ENCODE measurements at places on chromosomes 5 and 9.

DNA sequence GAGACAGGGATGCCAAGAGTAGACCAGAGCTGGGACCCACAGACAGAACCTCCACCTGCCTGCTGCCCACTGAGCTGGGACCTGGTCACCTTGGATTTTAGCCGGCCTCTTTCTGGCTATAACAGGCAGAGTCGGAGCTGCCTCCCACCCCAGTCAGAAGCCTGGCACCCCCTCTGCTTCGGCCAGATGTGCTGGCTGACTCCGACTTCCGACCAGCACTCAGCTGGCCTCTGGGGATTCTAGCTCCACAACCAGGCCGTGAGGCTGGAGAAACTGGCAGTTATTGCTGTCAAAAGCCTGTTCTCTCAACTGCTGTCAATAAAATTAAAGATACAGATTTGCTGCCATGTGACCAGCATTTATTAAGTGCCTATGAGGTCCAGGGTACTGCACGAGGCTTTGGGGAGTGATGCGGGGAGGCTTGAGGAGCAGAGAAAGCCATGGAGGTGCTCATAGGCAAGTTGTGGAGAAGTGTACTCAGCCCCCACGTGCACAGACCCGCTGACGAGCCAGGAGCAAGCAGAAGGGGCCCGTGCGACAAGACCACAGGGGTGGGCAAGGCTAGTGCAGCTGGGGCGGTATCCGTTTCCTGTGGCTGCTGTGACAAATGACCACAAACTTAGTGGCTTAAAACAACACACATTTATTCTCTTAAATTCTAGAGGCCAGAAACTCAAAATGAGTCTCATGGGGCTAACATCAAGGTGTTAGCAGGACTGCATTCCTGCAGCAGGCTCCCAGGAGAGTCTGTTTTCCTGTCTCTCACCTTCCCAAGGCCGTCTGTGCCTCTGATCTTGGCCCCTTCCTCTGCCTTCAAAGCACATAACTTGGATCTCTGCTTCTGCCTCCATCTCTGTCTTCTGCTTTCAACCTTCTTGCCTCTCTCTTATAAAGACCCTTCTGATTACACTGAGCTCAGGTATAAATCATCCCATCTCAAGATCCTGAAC lies 13.1 kb downstream of the GFI1B start:
- no peak for DNase-seq

- peak; percentile 47 for DNase-seq
These were observed 71.3 kb downstream of the TMC1 start for GRCh38 chr9:72592502-72593403.

DNA sequence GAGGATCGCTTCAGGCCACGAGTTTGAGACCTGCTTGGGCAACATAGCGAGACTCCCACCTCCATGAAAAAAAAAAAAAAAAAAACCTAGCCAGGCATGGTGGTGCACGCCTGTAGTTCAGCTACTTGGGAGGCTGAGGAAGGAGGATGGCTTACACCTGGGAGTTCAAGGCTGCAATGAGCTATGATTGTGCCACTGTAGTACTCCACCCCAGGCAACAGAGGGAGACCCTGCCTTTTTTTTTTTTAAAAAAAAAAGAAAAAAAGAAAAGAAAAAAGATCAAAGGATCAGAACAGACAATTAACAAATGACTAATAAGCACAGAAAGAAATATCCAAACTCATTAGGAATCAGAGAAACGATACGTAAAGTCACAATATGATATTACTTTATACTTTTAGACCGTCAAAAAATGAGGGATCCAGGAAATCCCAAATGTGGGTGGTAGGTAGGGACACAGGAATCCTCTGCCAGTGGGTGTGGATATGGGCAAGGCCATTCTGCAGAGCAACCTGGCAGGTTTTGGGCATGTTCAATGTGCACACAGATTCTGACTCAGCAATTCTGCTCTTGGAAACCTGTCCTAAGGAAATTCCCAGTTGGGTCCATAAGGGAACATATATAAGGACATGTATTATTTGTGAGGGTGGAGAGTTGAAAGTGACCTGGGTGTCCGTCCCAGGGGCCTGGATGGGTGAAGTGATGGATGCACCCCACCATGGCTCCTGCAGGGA lies 144.7 kb upstream of the TBC1D2 start:
- DNase-seq, result no peak

DNA sequence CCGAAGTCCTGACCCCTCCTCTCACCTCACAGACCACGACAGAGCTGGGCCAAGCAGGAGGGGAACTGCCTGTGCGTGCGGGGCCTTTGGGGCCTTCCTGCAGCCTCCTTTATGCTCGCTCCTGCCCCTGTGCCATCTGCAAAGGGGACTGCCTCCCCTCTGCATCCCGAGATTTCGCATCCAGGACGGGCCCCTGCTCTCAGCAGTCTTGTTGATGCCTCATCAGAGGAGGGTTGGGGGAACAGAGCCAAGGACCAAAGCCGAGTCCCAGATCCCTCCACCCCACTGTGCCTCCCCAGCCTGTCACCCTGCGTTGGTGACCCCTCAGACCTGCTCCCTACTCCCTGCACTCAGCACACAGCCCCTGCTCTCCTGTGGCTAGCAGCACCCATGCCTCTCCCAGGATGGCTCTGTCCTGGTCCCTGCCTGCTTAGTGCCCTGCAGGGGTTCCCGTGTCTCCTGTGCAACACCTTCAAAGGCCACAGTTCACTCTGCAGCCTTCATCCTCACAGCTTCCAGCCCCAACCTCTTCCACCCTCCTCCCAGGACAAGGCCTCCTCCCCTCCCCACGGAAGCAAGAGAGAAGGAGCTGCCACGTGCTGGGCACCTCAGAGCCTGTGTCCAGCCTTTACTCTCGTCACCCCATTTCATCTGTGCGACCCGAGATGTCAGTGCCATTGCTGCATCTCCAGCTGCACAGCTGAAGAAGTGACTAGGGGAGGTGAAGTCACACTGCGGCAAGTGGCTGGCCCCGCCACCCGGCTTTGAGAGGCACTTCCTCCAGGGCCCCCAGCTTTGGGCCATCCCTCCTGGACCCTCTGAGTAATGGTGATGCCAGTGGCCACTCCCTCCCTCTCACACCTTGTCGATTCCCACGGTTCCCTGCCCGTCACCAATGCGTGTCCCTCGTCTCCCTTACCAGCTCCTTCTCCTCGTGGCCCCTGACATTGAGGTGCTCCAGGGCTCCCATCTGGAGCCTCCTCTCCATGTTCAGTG lies 62.6 kb upstream of the LRRTM2 start:
- DNase-seq, result no peak

GRCh38 chr5:27009540-27009915 lies 28.9 kb downstream of the CDH9 start:
- DNase-seq, result no peak

GRCh38 chr9:93818237-93818636 lies 136.9 kb downstream of the BARX1 start:
- no peak for DNase-seq

GRCh38 chr9:16848179-16848578 lies 22.3 kb downstream of the BNC2 start:
- DNase-seq, result no peak

DNA sequence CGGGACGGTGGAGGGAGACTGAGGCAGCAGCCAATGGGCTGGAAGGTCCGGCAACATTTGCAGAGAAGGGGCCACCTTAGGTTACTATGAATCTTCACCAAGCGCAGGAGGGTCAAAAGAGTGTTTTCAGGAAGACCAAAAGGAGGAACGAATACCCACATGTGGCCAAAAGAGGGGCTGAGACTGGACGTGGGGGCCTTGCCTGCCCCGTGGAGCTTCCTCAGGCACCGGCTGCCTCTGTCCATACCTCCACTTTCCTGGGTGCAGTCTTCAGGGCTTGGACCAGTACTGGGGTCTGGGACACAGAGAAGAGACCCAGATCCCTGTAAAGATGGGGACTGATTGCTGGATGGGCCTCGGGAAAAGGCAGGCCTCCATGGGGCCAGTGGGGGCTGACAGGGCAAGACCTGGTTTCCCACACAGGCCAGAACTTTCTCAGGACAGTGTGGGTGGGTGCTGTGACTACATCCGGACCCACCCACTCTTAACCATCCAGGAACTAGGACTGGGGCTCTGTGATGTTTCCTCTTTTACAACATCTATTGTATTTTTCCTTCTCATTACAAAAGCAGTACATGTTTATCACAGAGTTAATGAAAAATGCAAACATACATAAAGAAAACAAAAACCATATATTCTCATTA lies 294.7 kb downstream of the ZSWIM6 start:
- DNase-seq, result no peak

GRCh38 chr5:114238771-114239313 lies 123.0 kb upstream of the KCNN2 start:
- DNase-seq, result no peak

GRCh38 chr5:61670941-61671340 lies 338.9 kb downstream of the ZSWIM6 start:
- no peak for DNase-seq

DNA sequence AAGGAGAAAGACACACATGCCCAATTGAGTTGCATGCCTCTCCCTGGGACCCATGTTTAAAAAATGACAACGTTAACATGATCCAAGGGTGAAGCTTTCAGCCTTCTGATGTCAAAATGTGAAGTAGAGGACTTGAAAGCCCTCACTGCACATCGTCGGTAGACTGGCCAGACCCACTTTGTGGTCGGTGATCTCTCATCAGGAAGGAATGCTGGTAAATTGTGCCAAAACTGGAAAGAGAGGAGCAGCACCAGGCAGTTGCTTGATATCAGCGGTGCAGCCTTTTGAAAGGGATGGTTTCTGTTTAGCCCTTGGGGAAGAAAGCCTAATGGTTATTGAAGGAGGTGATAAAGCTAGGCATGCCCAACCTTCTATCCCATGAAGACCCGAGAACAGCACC lies 125.3 kb upstream of the MARCHF11 start:
- no peak for DNase-seq

DNA sequence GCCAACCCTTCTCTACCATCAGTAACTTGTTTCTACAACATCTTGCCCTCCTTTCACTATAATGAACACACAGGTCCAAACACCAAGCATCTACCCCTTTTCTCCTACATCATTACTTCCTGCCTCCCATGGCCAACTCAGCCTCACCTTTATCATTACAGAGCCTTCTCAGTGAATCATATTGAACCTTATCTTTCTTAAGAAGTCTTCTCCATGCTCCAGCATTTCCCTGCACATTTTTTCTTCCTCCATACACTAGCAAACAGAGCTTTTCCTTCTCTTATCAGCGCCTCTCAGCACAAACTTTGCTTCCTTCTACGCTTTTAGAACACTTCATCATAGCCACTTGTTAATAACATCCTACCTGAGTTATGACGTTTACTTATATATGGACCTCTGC lies 148.2 kb downstream of the ARL15 start:
- no peak for DNase-seq

- no peak for DNase-seq
These were observed 62.3 kb downstream of the GTF3C4 start for GRCh38 chr9:132732326-132733259.

- DNase-seq, result no peak
These were observed 15.2 kb downstream of the LIFR start for GRCh38 chr5:38541174-38541725.

- DNase-seq, result no peak
These were observed 284.4 kb downstream of the PIK3R1 start for GRCh38 chr5:68499987-68500386.

DNA sequence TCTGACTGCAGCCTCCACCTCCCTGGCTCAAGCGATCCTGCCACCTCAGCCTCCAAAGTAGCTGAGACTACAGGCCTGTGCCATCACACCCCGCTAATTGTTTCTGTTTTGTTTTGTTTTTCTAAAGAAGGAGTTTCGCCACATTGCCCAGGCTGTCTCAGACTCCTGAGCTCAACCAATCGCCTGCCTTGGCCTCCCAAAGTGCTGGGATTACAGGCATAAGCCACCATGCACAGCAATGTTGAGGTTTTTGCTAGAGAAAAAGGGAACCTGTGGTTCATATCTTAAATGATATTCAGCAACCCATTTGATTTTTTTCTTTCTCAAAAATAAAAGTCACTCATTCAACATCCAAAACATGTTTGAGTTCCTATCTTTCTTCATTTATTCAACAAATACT lies 20.4 kb upstream of the DELE1 start:
- DNase-seq, result no peak

GRCh38 chr9:116899337-116900006 lies 212.4 kb downstream of the TRIM32 start:
- no peak for DNase-seq

DNA sequence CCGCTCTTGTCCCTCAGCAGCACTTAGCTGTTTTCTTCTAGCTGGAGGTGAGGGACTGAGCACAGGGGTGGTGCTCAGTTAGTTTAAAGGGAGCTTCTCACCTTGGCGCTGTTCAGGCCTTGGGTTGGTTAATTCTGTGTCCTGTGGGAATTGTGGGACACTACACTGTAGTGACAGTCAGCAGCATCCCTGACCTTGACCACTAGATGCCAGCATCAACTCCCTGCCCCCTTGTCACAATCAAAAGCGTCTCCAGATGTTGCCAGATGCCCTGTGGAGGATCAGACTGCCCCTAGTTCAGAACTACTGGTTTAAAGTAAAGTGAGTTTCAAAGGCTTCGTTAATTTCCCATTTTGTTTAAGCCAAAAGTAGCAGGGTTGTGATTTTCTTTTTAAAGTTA lies 65.5 kb upstream of the DMRT3 start:
- no peak for DNase-seq

- DNase-seq, result no peak
These were observed 547.3 kb upstream of the ZNF608 start for GRCh38 chr5:125293726-125294125.

DNA sequence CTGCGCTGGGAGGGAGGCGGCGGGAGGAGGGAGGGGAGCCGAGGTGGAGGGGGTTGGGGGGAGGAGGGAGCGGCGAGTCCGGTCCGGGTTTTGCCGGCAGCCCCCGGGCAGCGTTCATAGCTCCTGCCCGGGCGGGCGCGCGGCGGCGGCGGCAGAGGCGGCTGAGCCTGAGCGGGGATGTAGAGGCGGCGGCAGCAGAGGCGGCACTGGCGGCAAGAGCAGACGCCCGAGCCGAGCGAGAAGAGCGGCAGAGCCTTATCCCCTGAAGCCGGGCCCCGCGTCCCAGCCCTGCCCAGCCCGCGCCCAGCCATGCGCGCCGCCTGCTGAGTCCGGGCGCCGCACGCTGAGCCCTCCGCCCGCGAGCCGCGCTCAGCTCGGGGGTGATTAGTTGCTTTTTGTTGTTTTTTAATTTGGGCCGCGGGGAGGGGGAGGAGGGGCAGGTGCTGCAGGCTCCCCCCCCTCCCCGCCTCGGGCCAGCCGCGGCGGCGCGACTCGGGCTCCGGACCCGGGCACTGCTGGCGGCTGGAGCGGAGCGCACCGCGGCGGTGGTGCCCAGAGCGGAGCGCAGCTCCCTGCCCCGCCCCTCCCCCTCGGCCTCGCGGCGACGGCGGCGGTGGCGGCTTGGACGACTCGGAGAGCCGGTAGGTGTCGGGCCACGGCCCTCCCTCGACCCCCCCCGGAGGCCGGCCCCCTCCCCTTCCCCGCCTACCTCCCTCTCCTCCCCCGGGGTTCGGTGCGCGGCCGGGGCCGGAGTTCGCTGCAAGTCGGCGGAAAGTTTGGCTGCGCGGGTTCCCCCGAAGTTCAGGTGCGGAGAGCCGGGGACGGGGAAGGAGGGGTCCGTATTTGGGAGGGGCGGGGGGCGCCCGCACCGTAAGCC lies at the start of gene CXXC5:
CXXC5 (plus strand) TSS at position 145 of the 877 bp plus-strand sequence. CDS start 32,175 bp downstream, outside the sequence.
- peak; percentile 93 for DNase-seq

GRCh38 chr9:91036826-91037510 lies 235.3 kb downstream of the SYK start:
- DNase-seq, result peak; percentile 91

Measured in lung (tissue), 17 donors.